ENCODE measurements at places on chromosomes 16 and 17.

DNA sequence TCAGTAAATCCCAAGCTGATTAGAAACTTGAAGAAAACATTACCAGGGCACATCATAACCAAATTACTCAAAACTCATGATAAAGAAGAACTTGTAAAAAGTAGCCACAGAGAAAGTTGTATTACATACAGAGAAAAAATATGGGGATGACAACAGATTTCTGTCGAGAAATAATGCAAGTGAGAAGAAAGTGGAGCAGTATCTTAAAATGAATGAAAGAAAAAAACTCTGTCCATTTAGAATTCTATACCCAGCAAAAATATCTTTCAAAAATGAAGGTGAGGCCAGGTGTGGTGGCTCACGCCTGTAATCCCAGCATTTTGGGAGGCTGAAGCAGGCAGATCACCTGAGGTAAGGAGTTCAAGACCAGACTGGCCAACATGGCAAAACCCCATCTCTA, 165.9 kb downstream of the PARN start:
- no peak for DNase-seq

DNA sequence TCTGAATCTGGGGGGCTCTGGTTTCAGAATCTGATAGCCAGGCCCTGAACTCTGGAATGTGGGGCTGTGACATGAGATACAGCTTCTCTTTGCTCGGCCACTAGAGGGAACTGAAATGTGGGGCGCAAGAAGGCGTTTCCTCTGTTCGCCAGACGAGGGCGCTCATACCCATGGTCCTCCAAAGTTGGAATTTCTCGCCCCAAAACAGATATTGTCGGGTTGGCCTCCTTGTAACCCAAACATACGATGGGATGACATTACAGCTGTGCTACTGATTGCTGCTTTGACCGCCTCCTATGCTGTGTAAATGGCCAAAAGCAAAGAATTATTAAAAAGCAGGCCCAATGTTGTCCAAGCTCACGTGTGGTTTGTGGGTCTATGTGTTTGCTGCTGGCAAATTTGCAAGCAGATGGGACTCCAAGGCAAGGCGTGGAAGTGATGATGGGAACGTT, 13.1 kb upstream of the MSI2 start:
- peak; percentile 81 for DNase-seq

DNA sequence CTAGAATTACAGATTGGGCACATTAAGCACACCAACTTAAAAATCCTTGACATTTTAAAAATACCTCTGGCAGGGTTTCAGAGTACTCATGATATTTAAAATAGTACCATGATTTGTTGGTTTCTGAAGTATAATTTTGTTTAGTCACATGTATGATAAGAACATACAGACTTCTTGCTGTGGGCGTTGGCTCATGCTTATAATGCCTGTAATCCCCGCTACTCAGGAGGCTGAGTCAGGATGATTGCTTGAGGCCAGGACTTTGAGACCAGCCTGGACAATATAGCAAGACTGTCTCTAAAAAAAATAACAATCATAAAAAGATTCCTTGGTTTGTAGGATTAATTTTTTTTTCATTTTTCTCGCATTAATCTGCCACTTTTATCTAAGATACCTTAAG, 78.5 kb downstream of the NOS2 start:
- no peak for DNase-seq

- no peak for DNase-seq
These were observed 84.8 kb downstream of the MRM1 start for GRCh38 chr17:36686123-36686669.

DNA sequence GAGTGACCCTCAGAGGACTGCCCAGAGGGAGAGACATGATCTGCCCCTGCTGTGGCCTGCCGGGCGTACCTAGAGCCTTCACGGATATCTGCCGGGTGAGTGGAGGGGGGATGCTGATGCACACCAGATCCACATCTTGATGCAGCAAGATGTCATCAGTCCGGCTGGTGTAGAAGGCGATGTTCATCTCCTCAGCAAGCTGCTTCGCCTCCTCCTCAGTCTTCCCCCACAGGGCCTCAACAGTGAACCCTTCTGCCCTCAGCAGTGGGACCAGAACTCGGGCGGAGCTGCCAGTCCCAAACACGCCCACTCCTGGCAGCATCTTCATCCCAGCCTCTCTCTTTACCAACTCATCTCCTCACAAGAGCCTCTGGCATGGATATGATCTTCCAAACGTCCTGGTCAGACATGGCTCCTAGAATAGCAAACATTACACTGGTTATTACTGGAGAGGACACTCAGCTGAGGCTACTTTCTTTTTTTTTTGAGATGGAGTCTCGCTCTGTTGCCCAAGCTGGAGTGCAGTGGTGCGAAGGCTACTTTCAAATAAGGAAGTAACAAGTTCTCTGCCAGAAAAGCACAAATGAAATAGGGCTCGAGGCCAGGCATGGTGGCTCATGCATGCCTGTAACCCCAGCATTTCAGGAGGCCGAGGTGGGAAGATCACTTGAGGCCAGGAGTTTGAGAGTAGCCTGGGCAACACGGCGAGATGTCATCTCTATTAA, 18.9 kb downstream of the C16orf86 start:
- no peak for DNase-seq

DNA sequence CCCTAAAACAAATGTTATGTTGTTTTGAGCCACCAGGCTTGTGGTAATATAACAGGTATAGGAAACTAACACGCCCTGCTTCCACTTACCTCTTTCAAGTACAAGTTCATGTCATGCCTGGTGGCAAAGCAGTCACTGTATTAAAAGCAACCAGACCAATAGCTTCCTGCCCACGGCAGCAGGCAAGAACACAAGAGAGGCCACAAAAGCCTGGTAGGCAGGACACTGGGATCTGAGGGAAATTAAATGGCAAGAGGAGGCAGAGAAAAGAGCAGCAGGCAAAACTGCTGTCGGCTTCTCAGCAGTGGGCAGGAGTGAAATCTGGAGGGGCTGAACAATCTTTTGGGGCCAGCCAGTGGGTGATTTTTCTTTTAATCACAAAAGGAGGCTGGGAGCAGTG, 2.2 kb downstream of the CYTH1 start:
- peak; percentile 16 for DNase-seq

DNA sequence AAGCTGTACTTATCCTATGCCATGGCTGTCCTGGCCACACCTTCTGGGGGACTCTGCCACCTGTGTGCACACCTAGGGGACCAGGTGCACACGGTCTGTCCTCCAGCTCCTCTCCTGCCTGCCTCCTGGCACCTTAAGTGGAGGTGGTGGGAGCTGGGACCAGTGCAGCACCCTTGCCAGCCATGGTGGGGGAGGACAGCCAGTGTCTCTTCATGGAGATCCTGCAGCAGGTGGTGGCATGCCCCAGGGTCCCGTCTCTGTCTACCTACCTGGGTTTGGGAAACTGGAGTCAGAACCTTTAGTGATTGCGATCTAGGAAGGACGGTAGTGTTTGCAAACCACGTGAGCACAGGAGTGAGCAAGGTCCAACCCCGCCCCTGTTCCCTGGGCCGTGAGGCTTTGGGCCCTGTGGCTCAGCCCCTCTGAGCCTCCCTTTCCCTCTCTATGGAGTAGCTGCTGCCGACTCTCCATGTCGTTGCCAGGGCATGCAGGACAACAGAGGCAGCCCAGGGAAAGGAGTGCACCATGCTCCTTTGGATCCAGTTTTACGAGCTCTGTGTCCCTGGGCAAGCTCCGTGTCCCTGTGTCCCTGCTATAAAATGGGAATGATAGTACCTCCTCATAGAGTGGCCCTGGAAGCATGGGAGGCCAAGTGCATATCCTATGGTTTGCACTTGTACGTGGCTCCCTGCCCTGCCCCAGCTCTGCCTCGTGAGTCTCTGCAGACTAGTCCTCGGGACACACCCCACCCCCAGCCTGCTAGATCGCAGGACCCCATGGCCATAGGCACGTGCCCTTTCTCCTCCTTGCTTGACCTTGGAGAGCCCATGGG, 7.1 kb downstream of the ADGRG1 start:
- no peak for DNase-seq

DNA sequence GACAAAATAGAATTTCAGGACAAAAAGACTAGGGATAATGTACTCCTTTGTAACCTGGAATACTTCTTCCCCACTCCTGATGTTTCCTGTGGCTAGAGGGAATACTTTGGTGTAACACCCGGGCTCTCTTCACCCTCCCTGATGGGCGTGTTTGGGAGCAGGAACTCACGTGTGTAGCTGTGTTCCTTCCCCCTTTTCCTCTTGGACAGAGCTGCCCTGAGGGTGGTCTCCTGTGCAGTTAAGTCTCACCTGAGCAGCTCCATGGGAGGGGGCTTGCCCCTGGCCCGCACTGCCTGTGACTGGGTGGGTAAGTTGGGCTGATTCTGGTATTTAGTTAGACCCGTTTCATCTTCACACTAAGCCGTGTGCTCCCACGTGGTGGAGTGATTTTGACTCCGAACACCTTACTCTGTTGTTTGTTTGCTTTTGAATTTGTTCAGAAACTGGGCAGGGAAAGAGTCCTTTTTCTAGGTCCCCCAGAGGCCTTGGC, 87.9 kb downstream of the OR1D5 start:
- DNase-seq, result no peak

- DNase-seq, result no peak
These were observed 1616.4 kb downstream of the CDH8 start for GRCh38 chr16:60419859-60420258.

DNA sequence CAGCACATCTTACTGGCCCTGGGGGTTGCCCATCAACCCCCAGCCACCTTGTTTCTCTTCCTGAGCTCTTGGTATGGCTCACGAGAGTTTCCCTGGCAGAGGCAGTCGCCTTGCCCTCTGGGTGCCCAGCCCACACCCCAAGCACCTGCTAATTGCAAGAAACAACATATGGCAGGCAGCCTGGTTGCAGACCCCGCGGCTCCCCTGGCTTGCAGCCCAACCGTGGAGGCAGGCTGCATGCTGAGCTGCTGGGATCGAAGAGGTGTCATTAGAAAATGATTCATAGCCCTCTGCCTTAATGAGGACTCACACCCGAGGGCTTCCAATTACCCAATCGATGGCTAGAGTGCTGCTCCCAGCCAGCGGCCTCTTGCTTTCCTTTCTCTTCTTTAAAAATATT, 115.7 kb downstream of the TMEM114 start:
- no peak for DNase-seq

DNA sequence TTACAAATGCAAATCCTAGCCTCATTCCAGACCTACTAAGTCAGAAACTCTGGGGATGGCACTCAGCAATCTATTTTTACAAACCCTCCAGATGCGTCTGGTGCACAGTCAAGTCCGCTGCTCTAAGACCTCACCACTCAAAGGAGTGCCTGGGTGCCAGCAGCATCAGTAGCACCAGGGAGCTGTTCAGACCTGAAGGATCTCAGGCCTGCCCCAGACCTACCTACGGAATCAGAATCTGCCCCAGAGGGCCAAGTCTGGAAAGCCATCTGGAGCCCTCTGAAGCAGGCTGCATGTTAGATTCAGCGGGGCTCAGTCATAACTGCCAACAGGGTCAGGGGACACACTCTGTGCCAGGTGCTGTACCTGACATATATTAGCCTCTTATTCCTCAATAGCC, 17.6 kb downstream of the MEOX1 start:
- no peak for DNase-seq

GRCh38 chr17:61641084-61641483, 50.1 kb upstream of the NACA2 start:
- no peak for DNase-seq

DNA sequence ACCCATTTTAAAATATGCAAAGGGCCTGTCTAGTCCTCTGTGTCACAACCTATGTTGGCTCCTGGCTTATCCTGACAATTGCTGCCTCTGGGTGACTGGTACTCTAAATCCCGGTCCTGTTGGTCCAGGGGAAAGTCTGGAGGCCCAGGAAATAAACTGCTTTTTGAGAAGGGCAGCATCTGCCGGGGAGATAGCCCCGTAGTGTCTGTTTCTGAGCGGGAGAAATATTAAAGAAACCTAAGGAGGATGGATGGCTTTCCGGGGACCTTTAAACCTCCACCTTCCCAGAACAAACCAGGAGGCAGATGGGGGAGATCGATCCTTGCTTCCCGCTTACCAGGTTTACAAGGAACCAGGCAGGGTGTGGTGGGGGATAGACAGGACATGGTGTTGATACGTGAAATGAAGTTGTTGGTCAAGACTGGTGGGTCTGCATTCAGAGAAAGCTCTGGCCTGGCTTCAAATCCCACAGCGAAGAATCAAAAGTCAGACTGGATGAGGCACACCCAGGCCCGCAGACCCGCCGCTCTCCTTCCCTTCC, 3.8 kb downstream of the HOXB2 start:
- peak; percentile 16 for DNase-seq

- DNase-seq, result no peak
These were observed 38.5 kb upstream of the SLC47A1 start for GRCh38 chr17:19494961-19495806.

DNA sequence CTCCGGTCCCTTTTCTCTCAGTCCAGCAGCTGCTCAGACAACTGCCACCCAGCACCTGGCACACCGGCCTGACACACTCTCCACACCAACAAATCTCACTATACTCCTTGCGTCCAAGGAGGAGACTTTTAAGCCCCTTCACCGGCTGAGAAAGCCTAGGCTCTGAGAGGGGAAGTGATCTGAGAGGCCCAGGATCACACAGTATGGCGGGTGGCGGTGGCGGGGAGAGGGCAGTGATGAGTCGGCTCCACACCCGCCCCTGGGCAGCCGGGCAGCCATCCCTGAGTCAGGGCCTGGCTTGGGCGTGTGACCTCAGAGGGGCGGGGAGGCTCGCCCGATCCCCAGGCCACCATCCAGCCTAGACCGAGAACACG, 569 bp downstream of the FLII start:
- peak; percentile 83 for DNase-seq

DNA sequence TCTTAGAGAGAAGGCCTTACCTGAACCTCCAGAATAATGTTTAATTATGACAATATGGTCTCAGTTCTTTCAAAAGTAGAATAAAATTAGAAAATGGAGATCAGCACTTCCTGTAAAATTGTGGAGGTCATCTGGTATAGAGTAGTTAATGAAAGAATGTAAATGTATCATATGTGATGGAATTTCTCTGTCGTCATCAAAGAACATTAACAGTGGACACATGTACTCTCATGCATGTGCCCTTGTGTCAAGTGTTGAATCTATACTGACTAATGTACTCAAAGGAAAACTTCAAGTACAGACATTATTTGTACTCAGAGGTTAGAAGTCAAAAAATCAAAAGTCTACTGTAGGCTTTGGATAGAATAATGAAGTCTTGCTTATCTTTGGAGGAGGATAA, 129.2 kb upstream of the MYOCD start:
- no peak for DNase-seq

- no peak for DNase-seq
These were observed 27.2 kb downstream of the SNX20 start for GRCh38 chr16:50653633-50654519.

DNA sequence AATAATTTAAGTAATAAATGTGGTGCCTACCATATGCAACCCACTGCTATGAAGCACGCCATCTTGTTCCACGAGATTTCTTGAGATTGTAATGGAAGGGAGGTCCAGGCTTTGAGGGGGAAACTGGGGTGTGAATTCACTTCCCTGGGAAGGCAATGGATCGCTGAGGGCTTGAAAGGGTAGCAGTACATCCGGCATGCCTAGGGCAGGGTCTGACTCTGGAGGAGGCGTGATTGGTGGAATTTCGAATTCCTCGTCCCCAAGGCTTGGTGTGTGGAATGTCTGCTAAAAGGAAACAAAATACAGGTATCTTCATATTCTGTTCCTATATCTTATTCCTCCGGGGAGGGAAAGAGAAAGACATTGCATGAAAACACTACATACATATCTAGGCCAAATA, 83.0 kb downstream of the TOX3 start:
- no peak for DNase-seq

- peak; percentile 43 for DNase-seq
These were observed 85.7 kb downstream of the NOG start for GRCh38 chr17:56679115-56679776.

GRCh38 chr16:88543230-88543813, 26.9 kb upstream of the ZC3H18 start:
- DNase-seq, result no peak

- no peak for DNase-seq
These were observed 75.8 kb upstream of the CNTNAP4 start for GRCh38 chr16:76201385-76201784.

GRCh38 chr17:45895304-45895968, 1.1 kb downstream of the MAPT start:
- DNase-seq, result peak; percentile 50
